ENCODE measurements at places on chromosomes 5 and 9.

GRCh38 chr9:22354699-22355384, 91.8 kb upstream of the DMRTA1 start:
- DNase-seq = no peak

- DNase-seq = no peak
Measured at GRCh38 chr9:9552665-9553064, 1060.1 kb downstream of the PTPRD start.

GRCh38 chr5:71651579-71651978, 64.4 kb downstream of the MCCC2 start:
- no peak for DNase-seq

DNA sequence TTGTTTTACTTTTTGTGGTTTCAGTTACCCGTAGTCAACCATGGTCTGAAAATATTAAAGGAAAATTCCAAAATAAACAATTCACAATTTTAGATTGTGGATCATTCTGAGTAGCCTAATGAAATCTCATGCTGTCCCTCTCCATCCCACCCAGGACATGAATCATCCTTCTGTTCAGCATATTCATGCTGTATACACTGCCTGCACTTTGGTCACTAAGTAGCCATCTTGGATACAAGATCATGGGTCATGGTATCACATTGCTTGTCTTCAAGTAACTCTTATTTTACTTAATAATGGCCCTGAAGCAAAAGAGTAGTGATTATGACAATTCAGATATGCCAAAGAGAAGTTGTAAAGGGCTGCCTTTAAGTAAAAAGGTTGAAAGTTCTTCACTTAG, 536.5 kb upstream of the ACO1 start:
- DNase-seq = no peak

GRCh38 chr5:177496070-177496726, 1.2 kb downstream of the PDLIM7 start:
- no peak for DNase-seq

- no peak for DNase-seq
Measured at GRCh38 chr9:4489562-4489918, 728 bp upstream of the SLC1A1 start.

- DNase-seq = peak; percentile 8
Measured at GRCh38 chr9:92406477-92406876, 2.1 kb upstream of the OGN start.

- DNase-seq = no peak
Measured at GRCh38 chr5:116402235-116402634, 172.4 kb downstream of the SEMA6A start.

GRCh38 chr5:6222899-6223298, 155.4 kb downstream of the MED10 start:
- DNase-seq = no peak

DNA sequence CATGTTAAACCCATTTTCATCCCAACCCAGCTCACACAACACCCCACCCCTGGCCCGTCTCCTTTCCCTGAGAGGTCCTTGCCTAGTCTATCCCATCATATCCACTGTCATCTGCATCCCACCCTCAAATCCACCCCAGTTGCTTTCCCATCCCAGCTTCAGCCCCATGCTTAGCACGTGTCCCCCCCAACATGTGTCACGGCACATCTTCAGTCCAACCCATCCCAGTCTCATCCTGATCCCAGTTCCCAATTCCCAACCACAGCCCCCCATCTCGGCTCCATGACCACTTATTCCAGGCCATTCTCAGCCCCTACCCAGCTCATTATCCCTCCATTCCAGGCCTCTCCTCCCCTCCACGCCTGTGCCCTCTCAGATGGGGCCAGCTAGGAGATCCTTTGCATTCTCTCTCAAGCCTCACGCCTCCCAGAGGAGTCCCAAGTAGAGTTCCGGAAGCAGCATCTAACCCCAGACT, 605 bp upstream of the DBN1 start:
- no peak for DNase-seq

DNA sequence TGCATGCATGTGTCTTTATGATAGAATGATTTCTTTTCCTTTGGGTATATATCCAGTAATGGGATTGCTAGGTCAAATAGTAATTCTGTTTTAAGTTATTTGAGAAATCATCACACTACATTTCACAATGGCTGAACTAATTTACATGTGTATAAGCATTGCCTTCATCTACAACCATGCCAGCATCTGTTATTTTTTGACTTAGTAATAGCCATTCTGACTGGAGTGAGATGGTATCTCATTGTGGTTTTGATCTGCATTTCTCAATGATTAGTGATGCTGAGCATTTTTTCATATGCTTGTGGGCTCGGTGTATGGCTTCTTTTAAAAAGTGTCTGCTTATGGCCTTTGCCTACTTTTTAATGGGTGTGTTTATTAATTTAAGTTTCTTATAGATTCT, 102.3 kb upstream of the CCDC112 start:
- DNase-seq = no peak

DNA sequence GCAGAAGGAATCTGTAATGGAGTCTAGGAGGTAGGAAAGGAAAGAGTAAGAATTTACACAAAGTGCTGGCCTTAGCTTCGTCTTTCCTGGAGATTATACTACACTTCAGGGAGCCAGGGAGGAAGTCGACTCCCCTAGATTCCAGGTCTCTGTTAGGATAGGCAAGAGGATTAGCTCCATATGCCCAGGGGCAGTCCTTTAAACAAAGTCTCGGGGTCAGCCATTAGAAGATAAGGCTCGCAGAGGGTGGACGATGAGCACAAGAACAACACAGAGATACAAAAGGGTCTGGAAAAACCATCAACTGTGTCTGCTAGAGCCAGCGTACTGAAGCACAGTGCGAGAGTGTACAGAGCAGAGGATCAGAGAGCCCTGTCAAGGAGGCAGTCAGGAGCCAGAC, 344.7 kb upstream of the TNC start:
- no peak for DNase-seq

GRCh38 chr5:152332716-152333460, 72.2 kb downstream of the NMUR2 start:
- DNase-seq = no peak

GRCh38 chr5:31913808-31914207, 260.3 kb downstream of the GOLPH3 start:
- DNase-seq = no peak

DNA sequence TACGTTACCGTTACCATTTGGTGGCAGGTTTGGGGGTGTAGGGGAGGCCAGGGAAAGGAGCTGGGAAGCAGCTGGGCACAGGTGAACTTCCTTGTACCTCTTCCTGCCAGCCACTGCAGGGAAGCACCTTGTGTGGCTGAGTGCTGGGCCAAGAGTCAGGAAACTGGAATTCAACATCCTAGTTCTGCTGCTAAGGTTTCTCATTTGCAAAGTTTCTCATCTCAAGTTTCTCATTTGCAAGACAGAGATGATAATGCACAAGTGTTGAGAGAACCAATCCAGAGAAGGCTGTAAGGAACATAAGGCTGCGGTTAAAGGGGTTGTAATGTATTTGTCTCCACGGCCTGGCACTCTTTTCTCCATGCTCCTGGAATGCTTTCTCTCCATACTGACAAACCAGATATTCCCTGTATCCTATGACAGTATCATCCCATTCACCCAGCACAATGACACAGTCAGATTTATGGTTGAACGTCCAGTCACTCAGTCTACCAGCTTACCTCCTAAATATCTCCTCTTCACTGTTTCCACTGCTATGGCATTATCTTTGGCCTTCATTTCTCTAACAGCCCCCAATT, 33.6 kb upstream of the LARP1 start:
- DNase-seq = no peak

DNA sequence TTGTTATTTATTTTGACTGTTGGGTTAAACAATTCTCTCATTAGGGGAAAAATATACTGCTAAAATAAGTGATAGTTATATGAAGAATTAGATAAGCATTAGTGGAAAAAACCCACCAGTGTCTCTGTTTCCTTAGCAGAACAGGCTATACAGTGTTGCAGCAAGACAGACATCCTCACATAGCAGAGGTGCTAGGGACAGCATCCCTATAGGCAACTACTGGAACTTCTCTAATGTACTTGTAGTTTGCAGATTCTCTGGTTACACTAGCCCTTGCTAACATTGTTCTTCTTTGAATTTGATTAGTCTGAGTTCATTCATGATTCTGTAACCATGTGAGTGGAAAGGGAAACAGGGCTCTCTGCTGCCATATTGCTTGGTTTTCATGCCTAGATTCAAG, 661.8 kb upstream of the RGMB start:
- no peak for DNase-seq

GRCh38 chr5:79621056-79621455, 8.8 kb downstream of the TENT2 start:
- no peak for DNase-seq

GRCh38 chr9:2228132-2228531, 213.0 kb downstream of the SMARCA2 start:
- no peak for DNase-seq

DNA sequence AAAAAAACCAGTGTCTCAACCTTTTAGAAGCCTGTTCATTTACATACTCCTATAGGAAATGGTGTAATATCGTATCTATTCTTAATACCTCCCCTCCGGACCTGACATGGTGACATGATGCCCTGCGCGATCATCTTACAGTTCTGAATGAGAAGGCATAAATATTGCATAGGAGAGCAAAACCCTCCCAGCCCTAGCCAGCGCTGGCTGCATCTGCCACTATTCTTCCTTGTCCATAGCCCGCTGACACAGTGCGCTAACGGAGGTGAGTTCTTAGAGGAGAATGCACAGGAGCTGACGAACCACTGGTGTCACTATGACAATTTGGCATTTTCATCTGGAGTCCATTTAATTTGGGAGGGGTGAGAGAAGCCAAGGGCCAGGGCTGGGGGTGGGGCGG, 290.1 kb downstream of the EFNA5 start:
- no peak for DNase-seq

DNA sequence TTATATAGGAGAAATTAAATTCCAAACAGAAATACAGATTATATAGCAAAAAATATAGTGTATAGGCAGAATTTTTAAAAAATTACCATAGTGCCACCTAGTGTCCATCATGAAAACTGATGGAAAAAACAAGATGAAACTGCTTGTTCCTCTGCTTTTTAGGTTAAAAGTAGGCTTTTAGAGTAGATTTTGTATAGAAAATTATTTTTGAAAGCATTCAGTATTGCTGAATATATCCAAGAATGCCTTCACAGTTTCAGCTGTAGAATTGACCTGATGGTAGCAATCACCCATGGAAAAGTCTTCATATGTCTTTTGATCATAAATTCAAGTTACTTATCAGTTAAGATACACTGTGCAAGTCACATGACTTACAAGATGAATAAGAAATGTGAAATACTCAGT, 19.7 kb downstream of the RIOK2 start:
- no peak for DNase-seq

DNA sequence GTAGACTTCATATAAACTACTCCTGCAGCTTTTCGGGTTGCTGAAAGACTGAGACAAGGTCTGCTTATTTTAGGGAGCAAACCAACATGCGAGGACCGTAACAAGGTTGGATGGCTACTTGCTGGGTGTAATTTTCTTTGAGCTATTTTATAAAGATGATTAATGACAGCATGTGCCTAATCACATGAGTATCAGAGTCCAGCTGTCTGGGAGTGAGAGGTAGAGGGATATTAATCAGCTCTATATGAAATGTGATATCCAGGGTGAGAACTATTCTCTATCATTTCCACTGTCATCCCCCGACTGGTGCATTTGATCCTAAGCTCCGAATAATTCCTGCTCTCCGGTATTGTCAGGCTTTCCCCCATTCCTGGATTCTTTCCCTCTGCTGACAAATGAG, 193.8 kb upstream of the HMHB1 start:
- no peak for DNase-seq

- DNase-seq = no peak
Measured at GRCh38 chr5:74722271-74722670, 37.2 kb downstream of the HEXB start.

DNA sequence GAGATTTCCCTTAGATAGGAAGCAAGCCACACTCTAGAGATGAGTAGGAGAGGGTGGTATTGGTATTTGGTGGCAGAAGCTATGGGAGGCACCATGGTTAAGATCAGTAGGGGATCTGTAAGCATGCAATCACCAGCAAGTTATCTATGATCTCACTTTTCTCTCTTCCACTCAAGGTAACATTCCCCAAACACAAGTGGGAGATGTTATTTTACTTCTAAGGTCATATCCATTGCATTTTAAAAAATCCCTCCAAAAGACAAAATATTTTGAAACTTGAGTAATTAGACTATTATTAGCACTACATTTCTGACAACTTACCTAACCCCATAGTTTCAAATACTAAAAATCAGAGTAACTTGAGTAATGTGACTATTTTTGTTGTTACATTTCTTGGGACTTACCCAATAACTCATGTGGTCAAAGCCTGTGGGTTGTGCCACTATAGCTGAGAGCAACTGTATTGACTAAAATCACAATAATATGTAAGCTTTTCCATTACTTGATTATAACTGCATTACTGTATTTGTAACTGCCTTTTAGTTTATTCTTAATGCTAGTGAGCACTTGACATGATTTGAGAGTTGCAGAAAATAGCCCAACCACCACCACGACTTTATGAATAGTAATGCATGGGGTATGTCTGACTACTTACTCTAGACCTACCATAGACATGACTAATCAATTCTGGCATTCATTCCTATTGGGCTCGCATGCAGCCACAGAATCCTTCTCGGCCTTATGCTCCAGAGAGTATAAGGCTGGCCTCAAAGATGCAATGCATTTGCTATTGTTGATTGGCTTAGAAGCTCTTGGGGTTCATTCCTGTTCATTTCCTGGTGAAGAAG, 264.7 kb downstream of the TRIM32 start:
- DNase-seq = no peak

- no peak for DNase-seq
Measured at GRCh38 chr9:130128251-130128650, 44.0 kb upstream of the NCS1 start.

GRCh38 chr9:78630966-78631365, 334.0 kb downstream of the PSAT1 start:
- no peak for DNase-seq

DNA sequence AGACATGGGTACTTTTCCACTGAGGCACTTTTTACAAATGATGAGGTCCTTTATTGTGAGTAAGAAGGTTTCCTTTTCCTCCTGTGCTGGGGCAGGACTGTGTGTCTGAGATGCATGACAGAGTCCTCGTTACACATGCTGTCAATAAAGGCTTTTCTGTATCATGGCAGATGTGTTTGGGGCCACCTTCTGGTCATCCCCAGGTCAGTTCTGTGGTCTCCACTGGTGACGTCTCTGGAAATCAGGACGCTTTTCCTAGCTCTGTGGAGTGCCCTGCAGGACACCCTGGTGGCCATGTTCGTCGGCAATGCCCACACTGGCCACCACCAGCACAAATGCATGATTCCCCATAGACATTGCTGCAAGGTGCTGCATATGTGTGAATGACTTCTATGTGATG, 2.8 kb downstream of the CMBL start:
- DNase-seq = no peak

DNA sequence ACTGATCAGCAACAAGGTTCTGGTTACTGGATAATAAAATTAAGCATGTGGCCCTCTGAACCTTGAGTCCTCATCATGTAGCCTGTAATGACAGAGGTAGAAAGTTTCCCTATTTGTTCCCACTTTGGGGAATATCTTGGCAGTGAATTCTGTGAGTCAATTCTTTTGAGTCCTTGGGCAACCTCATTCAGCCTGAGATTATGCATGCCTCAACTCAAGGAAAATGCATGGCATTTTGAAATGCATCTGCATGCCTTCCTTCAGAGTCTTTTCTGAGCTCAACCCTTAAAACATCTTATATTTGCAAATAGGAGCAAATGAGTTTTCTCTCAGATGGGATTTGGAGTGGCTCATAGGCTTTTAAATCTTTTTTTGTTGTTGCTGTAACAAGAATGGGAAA, 218.1 kb upstream of the CD180 start:
- DNase-seq = no peak

- no peak for DNase-seq
Measured at GRCh38 chr9:99624499-99625233, 197.0 kb upstream of the NR4A3 start.

- DNase-seq = no peak
Measured at GRCh38 chr5:111495159-111495558, 17.2 kb downstream of the STARD4 start.

Data from esophagus squamous epithelium (tissue), 5 donors.